ENCODE measurements at places on chromosomes 4 and X.
A peak's percentile ranks its signal among the peaks of the same experiment; 100 is the strongest.

DNA sequence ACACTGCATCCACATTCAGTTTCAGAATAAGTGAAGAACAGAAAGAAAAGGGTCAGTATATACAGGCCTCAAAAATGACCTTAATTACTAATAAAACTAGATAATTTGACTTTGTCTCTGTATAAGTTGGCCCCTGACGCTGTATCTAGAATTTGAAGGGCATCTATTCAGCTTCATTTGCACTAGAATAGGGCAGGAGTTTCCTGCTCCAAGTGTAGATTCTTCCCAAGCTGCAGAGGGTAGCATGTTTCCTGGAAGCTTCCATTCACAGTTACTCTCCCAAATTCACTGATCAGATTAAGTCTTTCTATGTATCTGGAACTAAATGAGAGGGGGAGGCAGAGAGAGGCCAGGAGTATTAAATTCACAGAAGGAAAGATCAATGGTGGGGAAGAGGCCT lies 90.9 kb downstream of the GC start:
- no peak for DNase-seq

DNA sequence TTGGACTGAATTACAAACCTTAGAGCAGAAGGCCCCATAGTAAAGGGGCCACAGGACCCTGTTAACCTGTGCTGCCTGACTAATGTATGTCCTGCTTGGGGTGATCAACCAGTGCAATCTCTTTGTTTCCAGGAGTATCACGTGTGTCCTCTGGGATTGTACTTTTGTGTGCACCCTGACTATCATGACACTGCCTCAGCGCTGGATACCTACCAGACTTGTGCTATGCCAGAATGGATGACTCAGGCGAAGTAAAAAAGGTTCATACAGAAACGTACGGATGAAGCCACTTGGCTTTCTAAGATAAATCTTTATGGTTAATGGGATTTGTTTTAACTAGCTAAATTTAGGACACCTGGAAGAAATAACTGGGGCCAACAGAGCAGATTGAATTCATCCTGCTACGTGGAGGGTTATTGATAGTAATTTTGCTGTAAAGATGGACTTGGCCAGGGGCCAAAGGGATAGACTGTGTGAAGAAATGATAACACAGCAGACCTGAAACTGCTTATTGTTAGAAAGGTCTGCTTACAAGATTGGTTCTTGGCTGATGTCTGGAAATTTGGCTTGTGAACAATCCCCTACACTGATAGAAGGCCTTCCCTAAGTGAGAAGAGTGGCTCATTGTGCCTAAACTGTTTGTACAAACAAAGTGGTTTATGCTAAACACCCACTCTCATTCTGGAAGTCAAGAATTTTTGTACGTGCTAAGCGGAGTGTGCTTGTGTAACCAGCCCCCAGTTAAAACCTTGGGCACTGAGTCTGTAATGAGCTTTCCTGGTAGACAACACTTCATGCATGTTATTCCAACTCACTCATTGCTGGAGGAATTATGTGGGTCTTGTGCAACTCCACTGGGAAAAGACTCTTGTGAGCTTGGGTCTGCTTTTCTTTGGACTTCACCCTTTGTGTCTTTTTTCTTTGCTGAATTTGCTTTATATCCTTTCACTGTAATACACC lies 750.5 kb upstream of the HTR2C start:
- no peak for DNase-seq

- no peak for DNase-seq
Observed at GRCh38 chr4:24322511-24322910, 261.8 kb downstream of the DHX15 start.

- no peak for DNase-seq
Observed at GRCh38 chrX:79415056-79415455, 47.9 kb upstream of the ITM2A start.

DNA sequence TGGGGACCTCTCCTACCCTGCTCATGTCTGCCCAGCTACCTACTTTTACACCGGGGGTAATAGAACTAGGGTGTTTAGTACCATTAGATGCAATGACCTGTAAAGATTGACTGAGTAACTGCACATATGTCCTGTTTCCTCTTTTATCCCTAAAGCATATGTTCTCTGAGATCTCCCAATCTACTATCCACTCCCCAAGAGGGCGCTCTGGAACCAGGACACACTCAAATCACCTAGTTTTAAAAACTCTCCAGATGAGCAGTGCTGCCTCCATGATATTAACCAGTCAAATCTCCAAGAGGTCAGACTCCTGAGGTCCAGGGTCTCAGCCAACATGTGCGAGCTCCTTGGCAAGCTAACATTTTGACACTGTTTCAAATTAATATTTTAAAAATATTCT lies 87.0 kb upstream of the TSPAN5 start:
- no peak for DNase-seq

GRCh38 chrX:40694802-40695201 lies 40.5 kb downstream of the MED14 start:
- DNase-seq, result no peak

- DNase-seq, result no peak
Observed at GRCh38 chr4:148514041-148514440, 71.8 kb upstream of the NR3C2 start.

- no peak for DNase-seq
Observed at GRCh38 chrX:40719218-40719617, 16.1 kb downstream of the MED14 start.

GRCh38 chr4:156695163-156695562 lies 276.4 kb downstream of the PDGFC start:
- DNase-seq, result no peak

DNA sequence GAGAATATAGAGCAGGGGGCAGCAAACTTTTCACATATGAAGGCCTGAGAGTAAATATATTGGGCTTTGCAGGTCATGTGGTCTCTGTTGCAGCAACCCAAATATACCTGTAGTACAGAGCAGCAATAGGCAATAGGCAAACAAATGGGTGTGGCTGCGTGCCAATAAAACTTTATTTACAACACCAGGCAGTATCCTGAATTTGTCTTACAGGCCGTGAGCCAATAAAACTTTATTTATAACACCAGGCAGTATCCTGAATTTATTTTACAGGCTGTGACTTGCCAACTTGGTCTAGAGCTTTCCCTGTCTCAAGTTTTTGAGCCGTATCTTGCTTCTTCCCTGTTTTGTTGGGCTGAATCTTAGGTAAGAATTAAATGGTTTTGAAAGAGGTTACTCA lies 118.2 kb downstream of the PHEX start:
- DNase-seq, result no peak

DNA sequence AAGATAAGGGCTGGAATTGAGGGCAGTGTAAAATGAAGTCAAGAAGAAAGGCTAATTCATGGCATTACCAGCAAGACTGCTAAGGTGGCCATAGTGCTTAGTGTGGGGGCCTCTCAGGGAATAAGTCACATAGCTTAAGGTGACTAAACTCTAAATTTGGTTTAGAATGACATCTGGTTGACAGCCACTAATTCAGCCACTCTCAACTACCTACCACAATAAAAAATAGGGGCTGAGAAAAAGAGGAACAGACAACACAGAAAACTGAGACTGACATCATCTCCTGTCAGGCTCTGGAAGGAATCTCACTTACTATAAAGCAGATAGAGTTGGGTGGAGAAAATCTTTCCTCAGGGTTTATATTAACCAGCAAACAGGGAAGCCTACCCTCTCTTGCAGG lies 96.9 kb downstream of the CHRDL1 start:
- DNase-seq, result no peak

- peak; percentile 9 for DNase-seq
Observed at GRCh38 chr4:76087007-76087769, 12.7 kb downstream of the ART3 start.

- no peak for DNase-seq
Observed at GRCh38 chr4:142402900-142403299, 443.2 kb downstream of the INPP4B start.

DNA sequence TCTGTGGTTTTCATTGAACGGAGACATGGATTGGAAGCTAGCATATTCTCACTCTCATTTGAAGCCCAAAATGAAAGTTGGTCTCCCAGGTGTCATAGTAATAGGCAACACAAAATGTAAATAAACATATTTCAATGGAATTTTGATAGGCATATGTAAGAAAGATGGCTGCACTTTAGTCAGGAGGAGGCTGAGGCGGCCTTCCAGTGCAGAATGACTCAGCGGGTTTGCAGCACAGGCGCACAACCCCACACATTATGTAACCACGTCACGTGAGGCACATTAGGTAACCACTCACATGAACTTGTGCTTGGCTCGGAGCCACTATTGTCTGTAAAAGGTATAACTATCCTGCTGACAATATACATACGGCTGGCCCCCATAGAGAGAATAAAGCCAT lies 381.7 kb downstream of the GPAT3 start:
- DNase-seq, result no peak

- no peak for DNase-seq
Observed at GRCh38 chr4:98519268-98519977, 139.0 kb downstream of the TSPAN5 start.

DNA sequence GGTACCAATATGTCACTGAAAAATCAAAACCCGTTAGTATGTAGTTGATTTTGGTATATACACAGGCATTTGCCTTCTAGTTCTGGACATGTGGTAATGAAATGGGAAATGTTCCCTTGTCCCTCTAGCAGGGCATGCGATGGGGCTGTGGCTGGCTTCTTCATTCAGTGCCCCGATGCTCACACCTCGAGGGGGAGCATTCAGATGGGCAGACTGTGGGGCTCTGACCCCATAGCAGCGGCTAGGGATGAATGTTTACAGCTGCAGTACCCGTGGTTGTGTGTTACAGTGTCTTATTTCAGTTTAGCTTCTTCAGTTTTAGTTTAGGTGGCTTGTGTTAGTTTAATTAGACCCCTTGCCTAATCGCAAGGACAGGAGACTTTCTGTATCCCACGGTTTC lies 1741.0 kb upstream of the PCDH10 start:
- no peak for DNase-seq

GRCh38 chrX:11781734-11782370 lies 23.8 kb downstream of the MSL3 start:
- DNase-seq, result no peak

DNA sequence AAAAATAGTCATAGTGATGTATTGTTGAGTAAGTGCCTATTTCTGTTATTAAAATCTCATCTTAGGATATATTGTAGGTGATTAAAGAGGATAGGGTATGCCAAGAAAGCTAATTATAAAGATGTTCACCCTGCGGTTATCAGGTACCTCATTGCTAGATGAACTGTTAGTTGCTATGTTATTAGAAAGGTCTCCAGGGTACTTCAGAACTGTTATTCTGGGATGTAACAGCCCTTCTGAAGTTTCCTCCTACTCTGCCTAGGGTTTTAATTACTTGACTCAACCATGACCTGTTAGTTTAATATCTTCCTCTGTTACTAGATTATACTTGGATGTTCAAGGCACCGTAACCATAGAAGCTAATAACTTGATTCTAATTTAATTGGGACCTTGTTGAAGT lies 15.4 kb downstream of the TMPRSS11E start:
- DNase-seq, result no peak

- DNase-seq, result no peak
Observed at GRCh38 chr4:154368060-154368459, 123.5 kb downstream of the DCHS2 start.

- DNase-seq, result no peak
Observed at GRCh38 chrX:110180176-110180927, 137.5 kb downstream of the AMMECR1 start.

DNA sequence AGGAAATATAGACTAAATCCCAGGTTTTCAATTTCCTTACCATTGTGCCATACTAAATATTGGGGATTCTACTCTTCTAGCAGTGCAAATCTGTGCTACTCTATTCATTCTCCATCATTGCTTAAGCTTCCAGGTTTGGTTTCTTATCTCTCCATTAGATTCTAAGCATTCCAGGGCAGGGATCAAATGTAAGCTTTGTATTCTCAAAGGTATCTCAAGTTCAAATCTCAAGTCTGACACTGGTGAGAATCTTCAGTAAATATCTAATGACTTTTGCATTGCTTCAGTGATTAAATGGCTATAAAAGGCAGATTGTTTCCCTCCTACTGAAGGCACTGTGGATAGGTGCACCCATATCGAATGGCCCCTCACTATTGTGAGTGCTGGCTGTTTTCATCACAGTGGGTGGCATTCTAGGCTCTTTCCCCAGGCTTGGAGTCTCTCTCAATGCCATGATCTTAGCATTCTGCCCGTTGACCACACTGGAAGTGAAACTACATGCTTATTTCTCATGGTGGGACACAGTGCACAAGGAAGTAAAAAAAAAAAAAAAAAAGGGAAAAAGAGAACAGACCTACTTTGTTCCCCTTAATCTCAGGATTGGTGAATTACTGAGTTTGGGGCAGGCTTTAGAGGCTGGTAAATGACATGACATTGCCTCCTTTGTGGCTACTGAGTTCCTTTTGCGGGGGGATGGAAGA lies 28.7 kb downstream of the FAM9C start:
- no peak for DNase-seq

DNA sequence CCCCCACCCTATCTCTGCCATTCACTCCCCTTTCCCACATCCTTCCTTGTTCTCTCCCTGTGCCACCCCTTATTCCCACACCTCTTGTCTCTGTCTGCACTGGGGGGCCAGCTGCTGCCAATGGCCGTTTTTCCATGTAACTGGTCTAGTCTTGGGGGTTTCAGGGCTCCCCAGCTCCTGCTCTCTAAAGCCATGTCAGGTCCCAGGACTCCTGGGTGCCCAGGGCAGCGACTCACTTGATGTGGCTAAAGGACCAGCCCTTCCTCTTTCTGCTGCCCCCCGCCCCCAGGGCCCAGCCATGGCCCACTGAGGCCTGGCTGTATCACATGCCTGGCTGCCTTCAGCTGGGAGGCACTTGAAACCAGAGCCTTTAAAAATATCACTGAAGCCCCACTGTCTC lies 10.0 kb downstream of the NLGN3 start:
- no peak for DNase-seq

DNA sequence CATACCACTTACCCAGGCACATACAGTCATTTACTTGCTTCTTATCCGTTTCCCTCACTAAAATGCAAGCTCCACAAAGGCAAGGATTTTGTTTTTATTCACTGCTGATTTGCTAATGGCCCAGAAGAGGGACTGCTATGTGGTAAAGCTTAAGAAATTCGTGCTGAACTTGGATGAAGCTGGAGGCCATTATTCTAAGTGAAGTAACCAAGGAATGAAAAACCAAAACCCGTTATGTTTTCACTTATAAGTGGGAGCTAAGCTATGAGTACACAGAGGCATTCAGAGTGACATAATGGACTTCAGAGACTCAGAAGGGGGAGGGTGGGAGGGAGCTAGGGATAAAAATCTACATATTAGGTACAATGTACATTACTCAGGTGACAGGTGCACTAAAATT lies 47.2 kb downstream of the RAB33B start:
- no peak for DNase-seq

DNA sequence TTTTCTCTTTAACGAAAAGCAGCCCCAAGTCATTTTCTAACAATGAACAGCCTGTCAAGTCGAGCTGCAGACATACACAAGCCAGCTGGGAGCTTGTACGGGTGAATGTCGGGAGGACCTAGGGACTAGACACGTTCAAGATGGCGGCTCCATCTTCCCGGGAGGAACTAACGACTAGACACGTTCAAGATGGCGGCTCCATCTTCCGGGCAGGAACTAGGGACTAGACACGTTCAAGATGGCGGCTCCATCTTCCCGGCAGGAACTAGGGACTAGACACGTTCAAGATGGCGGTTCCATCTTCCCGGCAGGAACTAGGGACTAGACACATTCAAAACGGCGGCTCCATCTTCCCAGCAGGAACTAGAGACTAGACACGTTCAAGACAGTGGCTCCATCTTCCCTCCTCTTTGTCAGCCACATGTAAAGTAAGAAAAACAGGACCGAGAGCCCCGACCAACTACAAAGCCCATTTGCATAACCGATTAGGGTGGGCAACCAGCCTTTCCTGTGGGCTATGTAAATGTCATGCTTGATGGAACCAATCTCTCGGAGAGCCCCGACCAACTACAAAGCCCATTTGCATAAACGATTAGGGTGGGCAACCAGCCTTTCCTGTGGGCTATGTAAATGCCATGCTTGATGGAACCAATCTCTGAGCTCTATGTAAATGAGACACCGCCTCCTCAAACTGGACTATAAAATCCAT lies 175.5 kb downstream of the DHRSX start:
- DNase-seq, result no peak

Measured in fibroblast of skin of left biceps (primary cell).